ENCODE measurements at places on chromosomes 1 and 21.
A peak's percentile ranks its signal among the peaks of the same experiment; 100 is the strongest.

DNA sequence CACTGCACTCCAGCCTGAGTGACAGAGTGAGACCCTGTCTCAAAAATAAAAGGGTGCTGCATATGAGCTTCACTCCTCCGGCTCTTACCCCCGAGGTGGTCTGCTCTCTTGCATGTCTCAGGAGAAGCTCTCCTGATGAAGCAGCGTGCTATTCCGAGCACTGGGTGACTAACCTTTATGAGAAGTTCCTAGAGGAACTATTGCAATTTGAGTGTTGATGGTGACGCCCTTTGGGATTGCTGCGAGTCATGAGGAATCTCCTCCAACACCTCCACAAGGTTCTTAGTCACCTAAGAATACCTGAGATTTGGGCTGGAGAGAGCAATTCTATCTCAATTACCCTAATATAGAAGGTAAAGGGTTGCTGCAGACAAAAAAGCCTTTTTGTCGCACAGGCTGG lies 40.8 kb upstream of the TINAGL1 start:
- H3K4me1 ChIP-seq = no peaks in the 10 kb centered on the region
- H3K27ac ChIP-seq = no peak overlapping the region
- no peak overlapping the region for H3K4me3 ChIP-seq

DNA sequence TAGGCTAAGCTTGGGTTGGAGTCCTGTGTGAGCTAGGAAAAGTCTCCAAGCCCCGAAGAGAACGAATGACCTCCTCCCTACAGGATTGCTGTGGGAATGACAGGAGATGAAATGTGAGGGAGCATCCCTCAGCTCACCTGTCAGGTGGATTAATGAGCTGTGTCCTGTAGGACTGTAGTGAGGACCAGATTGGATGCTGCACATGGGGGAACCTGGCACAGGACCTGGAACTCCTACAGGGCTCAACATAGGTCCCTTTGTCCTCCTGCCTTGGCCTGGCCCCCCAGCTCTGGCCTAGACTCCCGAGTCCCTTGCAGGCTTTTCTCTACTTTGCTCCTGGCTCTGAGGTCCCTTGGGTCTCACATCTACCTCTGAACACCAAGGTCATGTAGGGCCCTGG lies 155.7 kb downstream of the PTPRU start:
- H3K36me3 ChIP-seq = no peaks in the 10 kb centered on the region
- no peaks in the 10 kb centered on the region for H3K4me1 ChIP-seq
- H3K4me3 ChIP-seq = no peak overlapping the region
- no peak overlapping the region for H3K27ac ChIP-seq

DNA sequence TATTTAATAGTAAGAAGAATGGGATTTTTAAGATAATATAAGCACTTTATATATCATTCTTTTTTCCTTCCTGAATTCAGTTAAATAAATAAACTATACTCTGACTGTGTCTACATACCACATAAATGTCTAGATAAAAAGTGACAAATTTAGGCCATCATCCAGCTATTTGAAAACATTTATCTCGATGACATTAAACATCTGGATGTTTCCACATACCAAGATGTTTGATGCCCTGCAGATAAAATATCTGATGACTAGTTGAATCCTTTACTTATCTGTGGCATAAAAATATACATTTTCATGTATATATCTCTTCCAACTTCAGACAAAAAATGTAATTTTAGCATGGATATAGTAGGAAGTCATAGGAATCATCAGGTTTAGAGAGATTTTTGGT lies 348.3 kb downstream of the DPYD start:
- no peak for DNase-seq
- H3K4me1 ChIP-seq = no peaks in the 10 kb centered on the region
- no peak overlapping the region for H3K27ac ChIP-seq
- no peak overlapping the region for H3K4me3 ChIP-seq

GRCh38 chr1:165632152-165632469 lies 1.1 kb downstream of the MGST3 start:
- H3K27ac ChIP-seq = peak overlapping the region; percentile 92
- H3K4me1 ChIP-seq = peaks cover 8% of the 10 kb centered on the region

GRCh38 chr21:29696937-29697336 lies 242.9 kb downstream of the GRIK1 start:
- no peak for DNase-seq
- H3K4me3 ChIP-seq = no peak overlapping the region
- H3K4me1 ChIP-seq = no peaks in the 10 kb centered on the region
- no peaks in the 10 kb centered on the region for H3K27me3 ChIP-seq
- no peaks in the 10 kb centered on the region for H3K36me3 ChIP-seq

DNA sequence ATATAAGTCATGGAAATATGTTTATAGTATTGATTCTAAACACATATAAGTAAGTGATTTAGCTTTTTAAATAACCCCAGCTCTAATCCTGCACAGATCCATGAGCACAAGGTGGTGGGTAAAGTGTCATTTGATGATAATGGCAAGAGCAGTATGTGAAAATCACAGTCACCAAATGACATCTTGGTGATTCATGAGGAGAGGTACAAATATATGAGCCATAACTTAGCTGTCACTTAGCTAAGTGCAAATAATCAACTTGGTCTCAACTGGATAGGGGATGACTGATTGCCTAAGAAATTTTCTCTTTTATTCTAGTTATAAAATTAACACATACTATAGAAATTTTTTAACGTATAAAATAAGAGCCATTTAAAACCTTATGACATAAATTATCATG lies 198.1 kb downstream of the ZZZ3 start:
- H3K36me3 ChIP-seq = no peaks in the 10 kb centered on the region
- no peak overlapping the region for H3K4me3 ChIP-seq
- no peaks in the 10 kb centered on the region for H3K4me1 ChIP-seq
- H3K27ac ChIP-seq = no peak overlapping the region

DNA sequence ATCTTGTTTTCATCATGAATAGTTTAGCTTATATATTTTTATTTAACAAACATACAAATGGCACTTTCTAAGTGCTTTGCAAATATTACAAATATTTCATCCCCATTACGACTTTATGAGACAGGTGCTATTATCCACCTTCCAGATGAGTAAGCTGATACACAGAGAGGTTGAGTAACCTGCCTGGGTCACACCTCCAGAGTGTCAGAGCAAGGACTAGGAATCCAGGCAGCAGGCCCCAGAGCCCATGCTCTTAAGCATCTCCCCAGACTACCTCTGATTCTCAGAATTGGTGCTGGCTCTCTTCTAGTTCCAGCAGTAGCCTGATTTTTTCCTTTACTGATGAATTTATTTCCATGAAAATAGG lies 40.0 kb downstream of the EPHB2 start:
- peak overlapping the region; percentile 33 for H3K27ac ChIP-seq
- no peaks in the 10 kb centered on the region for H3K36me3 ChIP-seq
- no peak for DNase-seq
- H3K4me1 ChIP-seq = no peaks in the 10 kb centered on the region
- no peaks in the 10 kb centered on the region for H3K27me3 ChIP-seq

GRCh38 chr1:94463765-94464330 lies 45.7 kb downstream of the ABCD3 start:
- DNase-seq = no peak
- H3K36me3 ChIP-seq = no peaks in the 10 kb centered on the region
- no peak overlapping the region for H3K27ac ChIP-seq
- H3K27me3 ChIP-seq = no peaks in the 10 kb centered on the region
- H3K4me3 ChIP-seq = no peak overlapping the region
